Breast epithelium (tissue), 4 donors: ENCODE measurements at places on chromosomes 7 and 10.

DNA sequence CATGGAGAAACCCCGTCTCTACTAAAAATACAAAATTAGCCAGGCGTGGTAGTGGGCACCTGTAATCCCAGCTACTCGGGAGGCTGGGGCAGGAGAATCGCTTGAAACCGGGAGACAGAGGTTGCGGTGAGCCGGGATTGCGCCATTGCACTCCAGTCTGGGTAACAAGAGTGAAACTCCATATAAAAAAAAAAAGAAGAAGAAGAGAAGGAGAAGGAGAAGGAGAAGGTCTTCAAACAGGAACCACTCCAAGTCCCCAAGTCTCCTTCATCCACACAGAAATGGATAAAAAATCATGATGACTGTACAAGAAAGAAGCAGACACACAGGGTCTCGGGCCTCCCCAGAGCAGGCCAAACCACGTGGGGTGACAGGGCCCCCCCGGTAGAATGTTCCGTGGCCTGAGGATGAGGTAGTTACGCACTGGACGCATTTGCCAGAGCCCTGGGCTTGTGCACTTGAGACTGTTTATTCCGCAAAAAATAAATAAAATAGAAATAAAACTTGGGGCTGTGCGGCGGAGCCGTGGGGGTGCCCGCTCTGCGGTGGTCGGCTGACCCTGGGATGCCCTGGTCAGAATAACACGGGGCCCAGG, 15.8 kb downstream of the VENTX start:
- DNase-seq: no peak

DNA sequence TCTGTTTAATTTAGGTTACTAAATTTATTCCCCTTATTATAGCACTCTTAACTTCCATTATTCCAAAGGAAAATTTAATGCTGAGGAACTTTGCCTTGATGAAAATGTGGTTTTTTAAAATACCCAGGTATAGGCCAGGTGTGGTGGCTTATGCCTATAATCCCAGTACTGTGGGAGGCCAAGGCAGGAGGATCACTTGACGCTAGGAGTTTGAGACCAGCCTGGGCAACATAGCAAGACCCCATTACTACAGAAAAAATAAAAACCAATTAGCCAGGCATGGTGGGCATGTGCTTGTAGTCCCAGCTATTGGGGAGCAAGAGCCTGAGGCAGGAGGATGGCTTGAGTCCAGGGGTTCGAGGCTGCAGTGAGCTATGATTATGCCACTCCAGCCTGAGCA, 32.4 kb downstream of the TMEM243 start:
- no peak for DNase-seq

DNA sequence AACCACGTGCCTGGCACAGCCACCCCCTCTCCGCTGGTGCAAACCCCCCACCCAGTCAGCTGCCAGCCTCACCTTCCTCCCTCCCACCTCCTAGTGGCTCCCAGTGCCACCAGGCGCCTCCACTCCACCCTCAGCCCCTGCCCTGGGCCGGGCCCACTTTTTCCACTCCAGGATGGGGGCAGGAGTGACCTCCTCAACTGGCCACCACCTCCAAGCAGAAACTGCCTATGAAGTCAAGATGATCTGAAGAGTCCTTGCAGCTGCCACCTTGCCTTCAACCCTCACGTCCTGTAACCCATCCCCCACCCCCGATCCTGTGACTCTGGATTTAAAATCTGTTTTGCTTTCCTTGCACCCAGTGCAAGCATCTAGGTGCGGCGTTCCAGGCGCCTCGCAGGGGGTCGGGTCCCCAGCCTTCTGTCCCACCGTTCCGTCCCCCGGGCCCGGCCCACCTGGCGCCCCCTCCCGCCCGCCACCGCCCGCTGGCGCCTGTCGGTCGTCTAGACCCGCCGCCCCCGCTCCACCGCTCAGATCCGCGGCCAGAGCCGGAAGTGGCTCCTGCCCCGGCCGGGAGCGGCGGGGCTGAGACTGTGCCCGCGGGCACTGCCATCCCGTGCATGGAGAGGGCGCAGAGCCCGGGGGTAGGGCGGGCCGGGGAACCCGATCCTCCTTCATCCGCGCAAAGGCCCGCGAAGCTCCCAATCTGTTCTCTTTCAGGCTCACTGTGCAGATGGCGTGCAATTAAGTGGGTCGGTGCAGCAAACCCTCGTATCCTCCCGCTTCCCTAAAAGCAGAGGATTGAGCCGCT, 51.2 kb upstream of the GTF2I start:
- no peak for DNase-seq

DNA sequence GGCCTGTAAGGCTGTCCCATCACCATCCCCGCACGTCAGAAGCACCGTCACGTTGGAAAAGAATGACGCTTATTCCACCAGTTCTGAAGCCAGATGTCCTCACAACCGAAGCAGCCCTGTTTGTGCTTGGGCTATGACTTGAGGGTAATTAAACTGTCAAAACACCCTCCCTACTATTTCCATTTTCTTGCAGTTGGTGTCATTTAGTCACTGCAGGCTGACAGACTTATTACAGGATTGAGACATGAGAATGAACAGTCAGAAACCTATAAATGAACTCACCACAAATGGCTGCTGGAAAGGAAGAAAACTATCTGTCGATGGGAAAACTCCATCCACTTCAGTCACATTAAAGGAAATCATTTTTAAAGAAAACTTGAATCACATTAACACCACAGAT, 85.3 kb downstream of the VOPP1 start:
- DNase-seq: no peak

DNA sequence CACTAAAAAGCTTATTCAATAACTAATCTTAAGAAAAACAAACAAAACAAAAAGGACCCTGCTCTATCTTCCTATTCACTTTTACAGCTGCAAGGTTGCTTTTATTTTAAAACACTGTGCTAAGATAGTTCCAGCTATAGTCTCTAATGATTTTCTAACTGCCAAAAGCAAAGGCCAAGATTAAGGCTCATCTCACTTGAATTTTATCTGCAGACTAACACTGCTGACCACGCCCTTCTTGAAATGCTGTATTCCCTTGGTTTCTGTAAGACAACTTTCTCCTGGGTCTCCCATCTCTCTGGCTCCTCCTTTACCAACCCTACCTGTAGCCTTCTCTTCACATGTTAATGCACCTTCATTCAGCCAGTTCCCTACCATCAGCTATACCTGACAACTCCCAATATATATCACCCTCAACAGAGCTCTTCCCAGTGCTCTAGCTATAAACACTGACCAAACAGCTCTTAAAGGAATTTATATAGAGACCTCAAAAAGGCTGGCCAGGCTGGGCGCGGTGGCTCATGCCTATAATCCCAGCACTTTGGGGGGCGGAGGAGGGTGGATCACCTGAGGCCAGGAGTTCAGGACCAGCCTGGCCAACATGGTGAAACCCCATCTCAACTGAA, 11.7 kb downstream of the SRPK2 start:
- DNase-seq: no peak

- no peak for DNase-seq
Observed at GRCh38 chr10:88179831-88180230, 316.4 kb downstream of the PTEN start.
